NCI-H524 (cell line): ENCODE measurements at places on chromosomes 3 and 15.

DNA sequence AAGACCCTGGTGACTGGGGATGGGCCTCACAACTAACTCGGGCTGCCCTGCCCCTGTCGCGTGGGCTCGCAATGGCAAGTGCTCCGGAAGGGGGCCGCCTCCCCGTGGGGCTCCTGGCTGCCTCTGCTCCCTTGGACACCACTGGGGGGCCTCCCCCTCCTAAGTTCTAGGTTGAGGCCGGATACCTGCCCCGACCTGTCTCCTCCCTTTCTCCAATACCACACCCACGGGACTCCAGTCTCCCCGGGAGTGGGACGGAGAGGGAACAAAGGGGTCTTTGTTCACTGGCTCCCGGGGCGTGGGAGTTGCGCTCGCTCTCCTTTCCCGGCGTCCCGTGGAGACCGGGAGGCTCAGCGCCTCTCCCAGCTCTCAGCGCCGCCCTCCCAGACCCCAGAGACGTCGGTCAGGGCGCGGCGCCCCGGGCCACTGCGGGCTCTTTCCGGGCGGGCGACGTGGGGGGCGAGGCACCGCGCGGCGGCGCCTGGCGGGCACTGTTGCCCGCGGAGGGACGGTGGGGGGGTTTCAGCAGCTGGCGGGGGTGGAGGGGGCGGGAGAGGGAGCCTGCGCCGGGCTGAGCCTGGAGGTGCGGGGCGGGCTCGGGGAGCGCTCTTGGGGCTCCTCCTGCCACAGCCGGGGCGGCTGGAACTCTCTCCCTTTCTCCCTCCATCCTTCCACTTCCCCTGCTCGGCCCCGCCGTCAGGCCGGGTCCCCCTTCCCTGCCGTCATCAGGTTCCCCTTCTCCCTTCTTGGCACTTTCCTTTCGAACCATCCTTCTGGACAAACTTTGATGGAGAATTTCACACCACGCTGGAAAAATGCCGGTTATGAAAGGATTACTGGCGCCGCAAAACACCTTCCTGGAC, at the start of gene KCNH8:
Gene KCNH8 (plus strand): TSS at position 606 of the 863 bp plus-strand sequence. CDS start 210 bp downstream, at position 816.
- DNase-seq: peak; percentile 57

- no peak for DNase-seq
These were observed 1046.0 kb upstream of the NR2F2 start for GRCh38 chr15:95284492-95284891.

DNA sequence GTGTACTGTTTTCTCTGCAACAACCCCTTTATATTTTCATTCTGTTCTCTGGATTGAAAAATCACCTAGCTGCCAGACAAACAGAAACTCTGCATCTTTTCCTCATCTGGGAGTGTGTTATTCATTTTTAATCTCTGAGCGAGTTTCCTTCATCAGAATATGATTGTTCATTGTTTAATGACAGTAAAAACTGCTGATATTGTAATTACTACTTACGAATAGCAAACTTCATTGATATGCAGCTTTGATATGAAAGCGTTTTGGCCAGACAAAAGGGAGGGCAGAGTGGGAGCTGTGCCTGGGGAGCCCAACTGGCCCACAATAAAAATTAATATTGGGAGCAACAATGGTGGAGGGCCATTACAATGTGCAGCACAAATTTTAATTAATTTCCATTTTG, 132.7 kb upstream of the SKOR1 start:
- no peak for DNase-seq

- peak; percentile 91 for DNase-seq
These were observed 28.9 kb upstream of the KLHL6 start for GRCh38 chr3:183584246-183584913.

- no peak for DNase-seq
These were observed 265.6 kb upstream of the DCBLD2 start for GRCh38 chr3:99167071-99167470.
